ENCODE measurements at places on chromosomes 4 and X.

DNA sequence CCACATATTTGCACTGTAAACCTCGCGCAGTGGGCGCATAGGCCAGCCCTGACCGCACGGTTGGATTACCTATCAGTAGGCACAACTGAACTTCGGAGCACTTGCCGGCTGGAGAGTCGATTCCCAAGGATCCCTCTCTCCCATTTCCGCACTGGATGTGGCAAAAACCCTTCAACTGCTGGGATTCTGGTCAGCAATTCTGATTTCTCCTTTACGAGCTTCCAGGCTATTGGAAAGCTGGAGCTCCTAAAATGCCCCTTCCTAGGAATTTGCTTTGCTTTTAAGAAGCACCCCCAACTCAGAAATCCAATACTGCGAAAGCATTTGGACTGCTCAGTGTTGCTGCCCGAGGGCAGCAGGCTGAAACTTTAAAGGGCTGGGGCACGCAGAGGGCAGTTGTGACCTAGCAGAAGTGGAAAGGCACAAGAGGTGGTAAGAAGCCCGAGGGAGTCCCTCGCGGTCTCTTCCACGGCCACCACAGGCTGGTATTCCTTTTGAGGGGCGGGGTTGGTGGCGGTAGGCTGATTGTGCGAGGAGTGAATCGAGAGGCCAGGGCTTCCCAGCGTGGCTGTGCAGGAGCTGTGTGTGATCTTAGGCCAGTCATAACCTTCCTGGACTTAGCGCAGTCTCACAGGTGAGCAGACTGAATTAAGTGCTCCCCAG is 1.6 kb downstream of the ZAR1 start:
- DNase-seq, result no peak

DNA sequence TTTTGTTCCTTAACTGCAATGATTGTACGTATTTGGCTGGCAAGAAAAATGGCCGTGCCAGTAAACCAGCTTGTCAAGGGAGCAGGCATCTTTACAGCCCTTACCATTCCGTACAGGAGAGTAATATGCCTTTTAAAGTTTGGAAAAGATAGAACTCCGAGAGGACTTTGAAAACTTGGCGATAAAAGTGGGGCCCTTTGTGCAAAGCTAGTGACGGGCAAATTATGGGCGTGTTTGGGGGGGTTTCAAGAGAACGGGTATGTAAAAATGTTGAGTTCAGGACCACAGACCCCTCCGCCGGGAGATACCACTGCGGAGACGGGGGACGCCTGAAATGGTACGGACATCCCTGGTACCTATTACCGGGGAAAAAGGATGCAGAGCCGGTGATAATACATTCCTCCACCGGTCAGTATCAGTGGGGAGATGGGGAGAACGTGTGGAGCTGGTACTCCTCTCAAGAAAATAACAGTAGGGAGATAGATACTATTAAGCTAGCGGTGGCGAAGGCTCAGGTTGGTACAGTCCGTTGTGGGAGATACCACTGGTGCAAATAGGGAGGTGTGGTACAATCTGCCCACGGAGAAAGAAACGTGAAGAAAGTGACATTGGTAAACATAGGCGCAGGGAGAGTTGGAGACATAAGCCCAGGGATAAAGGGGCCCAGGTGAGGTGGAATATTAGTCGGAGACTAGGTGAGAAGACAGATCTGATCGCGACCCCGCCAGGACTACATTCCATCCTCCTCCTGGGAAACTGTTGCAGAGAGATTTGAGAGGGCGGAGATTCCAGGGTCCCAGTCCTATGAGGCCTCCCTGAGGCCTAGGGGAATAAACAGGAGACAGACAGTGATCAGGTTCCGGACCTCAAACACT is 14.5 kb downstream of the SPACA5 start:
- peak; percentile 80 for DNase-seq

- no peak for DNase-seq
These were observed 17.7 kb downstream of the NELFA start for GRCh38 chr4:1991087-1991486.

- no peak for DNase-seq
These were observed 37.2 kb downstream of the CXXC4 start for GRCh38 chr4:104457308-104457981.

GRCh38 chr4:38190717-38191178 is 230.6 kb downstream of the PTTG2 start:
- DNase-seq, result peak; percentile 89

GRCh38 chrX:69158166-69158980 is 6.9 kb downstream of the PJA1 start:
- peak; percentile 80 for DNase-seq

- no peak for DNase-seq
These were observed 19.7 kb upstream of the SLC2A9 start for GRCh38 chr4:10041036-10041435.

DNA sequence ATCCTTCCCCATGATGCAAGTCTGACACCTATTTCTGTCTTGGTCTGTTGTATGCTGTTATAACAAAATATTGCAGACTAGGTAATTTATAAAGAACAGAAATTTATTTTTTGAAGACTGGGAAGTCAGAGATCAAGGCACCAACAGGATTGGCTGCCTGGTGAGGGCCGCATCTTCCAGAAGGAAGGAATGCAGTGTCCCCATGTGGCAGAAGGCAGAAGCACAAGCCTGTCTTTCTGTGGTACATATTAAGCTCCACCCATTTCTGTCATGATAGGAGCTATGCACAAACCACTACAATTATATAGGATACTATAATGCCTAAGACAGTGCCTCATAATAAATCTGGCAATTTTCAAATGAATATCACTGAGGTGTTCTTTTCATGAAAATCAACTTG is 502.3 kb upstream of the DIAPH2 start:
- peak; percentile 24 for DNase-seq

GRCh38 chrX:30282527-30282926 is 26.7 kb downstream of the NR0B1 start:
- DNase-seq, result peak; percentile 36

DNA sequence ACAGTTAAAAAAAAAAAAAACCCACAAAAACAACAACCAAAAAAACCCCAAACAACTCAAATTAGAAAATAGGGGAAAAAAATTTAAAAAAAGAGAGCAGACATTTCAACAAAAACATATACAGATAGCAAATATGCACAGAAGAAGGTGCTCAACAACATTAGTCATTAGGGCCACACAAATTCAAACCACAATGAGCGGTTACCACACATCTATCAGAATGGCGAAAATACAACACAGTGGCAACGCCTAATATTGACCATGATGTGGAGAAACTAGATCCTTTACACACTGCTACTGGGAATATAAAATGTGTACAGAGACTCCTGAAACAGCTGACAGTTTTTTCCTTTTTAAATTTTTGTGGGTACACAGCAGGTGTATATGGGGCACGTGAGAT is 19.4 kb downstream of the LYAR start:
- DNase-seq, result peak; percentile 34

- no peak for DNase-seq
These were observed 327.8 kb upstream of the CXorf51B start for GRCh38 chrX:146481735-146482134.

DNA sequence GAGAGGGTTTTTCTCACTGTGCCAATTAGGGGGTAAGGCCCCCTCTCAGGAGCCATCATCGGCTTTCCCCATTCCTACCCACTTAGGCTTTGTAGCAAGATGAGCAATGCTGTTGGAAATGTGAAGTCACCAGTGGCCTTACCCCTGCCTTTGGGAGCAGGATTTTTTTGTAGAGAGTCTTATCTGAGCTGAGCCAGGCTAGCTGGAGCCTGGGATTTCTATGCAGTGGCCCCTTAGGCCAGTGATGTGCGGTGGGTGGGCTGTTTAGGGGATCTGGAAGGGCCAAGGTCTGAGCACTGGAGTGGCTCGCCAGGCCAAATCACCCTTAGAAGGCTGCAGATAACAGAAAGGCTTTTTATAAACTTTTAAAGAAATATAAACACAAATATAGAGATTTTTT is 4.2 kb downstream of the CXorf65 start:
- no peak for DNase-seq

- DNase-seq, result no peak
These were observed 24.5 kb downstream of the SH3RF1 start for GRCh38 chr4:169246279-169246678.

DNA sequence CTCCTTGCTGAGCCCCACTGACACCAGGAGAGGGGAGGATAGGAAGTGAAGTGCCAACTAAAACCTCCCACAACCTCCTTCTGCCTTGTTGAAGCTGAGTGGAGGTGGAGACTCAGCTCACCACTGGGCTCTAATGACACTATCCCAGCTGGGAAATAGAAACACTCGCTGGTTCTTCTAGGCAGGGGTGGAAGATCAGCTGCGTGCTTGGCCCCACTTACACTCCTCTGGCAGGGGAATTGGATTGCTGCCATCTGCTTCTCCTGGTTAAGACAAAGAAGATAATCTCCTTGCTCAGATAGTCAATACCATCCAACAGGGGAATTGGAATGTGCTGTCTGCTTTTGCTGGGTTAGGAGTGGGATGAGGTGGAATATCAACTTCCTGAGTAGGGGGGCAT is 392.5 kb downstream of the ZNF674 start:
- peak; percentile 2 for DNase-seq

GRCh38 chrX:136780763-136781162 is at the start of gene ARHGEF6:
Gene ARHGEF6 (minus strand): TSS chrX:136780932. CDS start chrX:136780882, 50 bp downstream.
- no peak for DNase-seq

GRCh38 chr4:143341186-143341755 is 4.6 kb downstream of the GAB1 start:
- DNase-seq, result no peak

DNA sequence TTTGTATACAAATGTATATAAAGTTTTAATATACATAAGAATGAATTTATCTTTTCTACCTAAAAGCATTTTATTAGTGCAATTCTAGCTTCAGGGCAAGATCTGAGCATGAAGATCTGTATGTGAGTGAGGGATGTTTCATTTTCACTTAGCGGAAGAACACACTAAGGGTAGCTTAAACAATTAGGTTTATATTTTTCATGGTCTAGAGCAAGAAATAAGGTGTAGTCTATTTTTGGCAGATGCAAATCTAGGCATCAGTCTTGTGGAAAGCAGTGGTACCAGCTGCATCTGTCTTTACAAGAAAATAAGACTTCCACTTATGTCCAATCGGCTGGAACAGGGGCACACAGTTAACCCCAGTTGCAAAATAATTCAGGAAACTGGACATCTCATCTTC is 433.3 kb downstream of the ADAM29 start:
- no peak for DNase-seq

GRCh38 chr4:151260526-151260925 is 16.4 kb upstream of the PRSS48 start:
- DNase-seq, result peak; percentile 34

- no peak for DNase-seq
These were observed 78.2 kb downstream of the AREG start for GRCh38 chr4:74523096-74523495.

GRCh38 chr4:144374065-144374464 is 233.5 kb upstream of the GYPA start:
- no peak for DNase-seq

GRCh38 chr4:6137027-6137746 is 63.2 kb downstream of the JAKMIP1 start:
- no peak for DNase-seq

- DNase-seq, result no peak
These were observed 15.3 kb upstream of the TADA2B start for GRCh38 chr4:7027913-7028312.

GRCh38 chr4:158169506-158169905 is 3.3 kb downstream of the GASK1B start:
- peak; percentile 46 for DNase-seq

- DNase-seq, result no peak
These were observed 15.5 kb upstream of the IGBP1 start for GRCh38 chrX:70117738-70118137.

DNA sequence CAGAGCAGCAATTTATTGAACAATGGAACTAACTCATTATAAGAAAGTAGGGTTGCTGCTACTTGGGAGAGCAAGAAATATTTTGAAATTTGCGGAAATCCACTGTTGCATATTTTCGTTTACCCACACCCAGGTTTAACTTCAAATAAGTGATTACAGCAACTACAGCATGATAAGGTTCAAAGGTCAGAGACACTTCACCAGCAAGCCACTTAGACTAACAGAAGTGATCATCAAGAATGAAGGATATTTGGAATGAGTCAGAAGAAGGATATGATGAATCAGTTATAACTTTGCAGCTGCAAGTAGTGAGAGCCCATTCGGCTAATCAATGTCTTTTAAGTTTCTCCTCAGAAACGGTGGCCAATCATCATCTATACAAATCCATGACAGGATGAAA is 199.3 kb downstream of the TMA16 start:
- peak; percentile 80 for DNase-seq

GRCh38 chrX:21778236-21778635 is 20.3 kb upstream of the SMPX start:
- no peak for DNase-seq

- DNase-seq, result no peak
These were observed 151.3 kb downstream of the RTL9 start for GRCh38 chrX:110509755-110510532.

DNA sequence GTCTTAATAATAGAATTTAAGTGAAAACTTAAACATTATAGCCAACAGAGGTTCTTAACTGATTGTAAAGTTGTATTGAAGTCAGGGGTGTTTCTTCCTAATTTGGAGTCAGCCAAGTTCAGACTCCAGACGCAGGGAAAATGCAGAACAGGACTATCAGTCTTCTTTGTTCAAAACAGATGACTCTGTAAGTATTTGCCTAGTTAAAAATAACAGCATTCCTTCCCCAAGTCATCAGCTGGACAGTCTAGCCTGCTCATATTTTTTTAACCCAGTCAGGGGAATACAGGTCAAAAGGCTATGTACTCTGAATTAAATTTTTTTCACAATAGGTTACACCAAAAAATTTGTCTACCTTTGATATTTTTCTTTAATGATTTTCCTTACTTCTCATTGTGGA is 73.8 kb upstream of the DCLK2 start:
- peak; percentile 30 for DNase-seq

DNA sequence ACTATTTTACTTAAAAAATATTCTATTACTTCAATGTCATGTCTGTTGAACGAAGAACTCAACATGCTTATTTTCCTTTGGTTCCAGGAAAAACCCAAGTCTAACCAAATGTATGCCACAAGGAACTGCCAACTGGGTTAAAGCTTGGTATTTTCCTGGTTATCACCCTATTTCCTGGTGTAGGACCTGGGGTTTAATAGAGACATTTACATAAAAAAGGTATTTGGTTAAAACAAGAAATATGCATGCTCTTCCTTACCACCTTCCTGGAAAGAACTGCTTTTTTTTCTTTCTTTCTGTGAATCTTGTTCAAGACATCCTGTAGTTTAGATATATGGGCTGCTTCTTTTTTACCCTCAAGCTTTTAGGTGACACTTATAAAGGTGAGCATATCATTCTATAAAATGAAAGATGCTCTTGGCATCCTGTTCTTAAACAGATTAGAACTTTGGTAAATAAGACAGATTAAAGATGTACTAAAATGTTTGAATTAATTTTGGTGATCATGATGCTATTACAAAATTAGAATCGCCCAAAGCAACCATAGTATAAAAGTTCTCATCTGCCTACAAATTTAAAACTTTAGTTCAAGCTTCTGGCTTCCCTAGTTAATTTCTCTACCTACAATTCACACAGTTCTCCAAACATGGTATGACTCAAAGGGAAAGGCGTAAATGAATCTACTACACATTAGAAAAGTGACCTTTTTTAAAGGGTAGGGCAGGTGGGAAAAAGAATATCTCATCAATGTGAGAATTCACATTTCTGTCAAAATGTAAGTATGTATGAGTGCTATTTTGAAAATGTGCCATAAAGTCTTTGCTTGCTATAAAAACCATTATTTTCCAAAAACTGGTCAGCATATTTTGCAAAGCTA is 103.5 kb downstream of the CNOT6L start:
- no peak for DNase-seq

- no peak for DNase-seq
These were observed 76.2 kb downstream of the STARD8 start for GRCh38 chrX:68723491-68724155.

- no peak for DNase-seq
These were observed 3.4 kb downstream of the NKRF start for GRCh38 chrX:119602701-119603255.

Measured in fibroblast of mammary gland (primary cell).